ENCODE measurements at places on chromosomes 3 and 15. TPM values are rescaled to one million over a fixed set of nuclear protein-coding genes. Genes with fewer than 3 reads are reported as not detected.
A peak's percentile ranks its signal among the peaks of the same experiment; 100 is the strongest.

DNA sequence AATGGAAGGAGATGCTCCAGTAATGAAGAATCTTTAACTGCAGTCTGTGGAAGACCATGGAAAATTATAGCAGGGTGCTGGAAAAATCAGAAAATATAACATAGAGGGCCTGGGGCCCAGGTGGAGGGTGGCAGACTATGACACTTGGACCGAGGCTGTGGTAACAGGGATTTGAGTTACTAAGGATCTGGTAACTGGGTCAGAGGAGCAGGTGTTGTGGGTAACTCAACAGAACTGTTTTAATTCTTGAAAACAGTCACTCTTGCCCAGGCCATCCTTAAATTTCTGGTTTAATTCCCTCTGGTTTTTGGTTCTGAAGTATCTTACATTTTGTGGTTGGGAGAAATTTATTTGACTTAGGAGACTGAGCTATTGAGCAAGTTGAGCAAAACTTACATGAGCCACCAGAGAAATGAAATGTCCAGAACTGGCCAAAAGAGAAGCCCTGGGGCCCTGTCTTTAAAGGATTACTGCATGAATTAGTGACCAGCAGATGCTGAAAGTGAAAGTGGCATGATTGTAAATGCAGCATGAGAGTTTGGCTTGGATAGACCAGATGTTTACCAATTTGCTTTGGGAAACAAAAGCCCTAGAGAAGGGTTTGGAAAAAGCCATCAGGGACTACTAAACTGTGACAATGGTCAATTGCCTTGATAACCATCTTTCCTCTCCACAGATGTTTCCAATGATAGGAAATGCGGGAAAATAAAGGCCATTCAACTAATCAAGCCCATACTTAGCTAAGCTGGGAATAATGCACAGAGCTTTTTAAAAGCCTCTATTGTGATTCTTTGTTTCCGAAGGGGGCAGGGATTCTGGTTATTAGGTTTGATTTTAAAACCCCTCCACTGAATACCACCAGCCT, 374.9 kb upstream of the TGFBR2 start:
- DNase-seq = no peak

The CP gene
- polyA plus RNA-seq = 14.5 TPM

GRCh38 chr3:69079269-69080159, 651 bp downstream of the UBA3 start:
- DNase-seq = peak; percentile 74

The CLEC3B gene
- 451 TPM for polyA plus RNA-seq

The DNAJA4 gene
- 97.5 TPM for polyA plus RNA-seq

- DNase-seq = no peak
Measured at GRCh38 chr15:49331951-49332350, 91.1 kb upstream of the FGF7 start.

The TTC21A gene
- 2.0 TPM for polyA plus RNA-seq

GRCh38 chr3:41111011-41111410, 88.3 kb upstream of the CTNNB1 start:
- DNase-seq = no peak

- no peak for DNase-seq
Measured at GRCh38 chr15:87849181-87849580, 407.4 kb downstream of the NTRK3 start.

GRCh38 chr3:162139841-162140240, 643.2 kb downstream of the OTOL1 start:
- DNase-seq = no peak

DNA sequence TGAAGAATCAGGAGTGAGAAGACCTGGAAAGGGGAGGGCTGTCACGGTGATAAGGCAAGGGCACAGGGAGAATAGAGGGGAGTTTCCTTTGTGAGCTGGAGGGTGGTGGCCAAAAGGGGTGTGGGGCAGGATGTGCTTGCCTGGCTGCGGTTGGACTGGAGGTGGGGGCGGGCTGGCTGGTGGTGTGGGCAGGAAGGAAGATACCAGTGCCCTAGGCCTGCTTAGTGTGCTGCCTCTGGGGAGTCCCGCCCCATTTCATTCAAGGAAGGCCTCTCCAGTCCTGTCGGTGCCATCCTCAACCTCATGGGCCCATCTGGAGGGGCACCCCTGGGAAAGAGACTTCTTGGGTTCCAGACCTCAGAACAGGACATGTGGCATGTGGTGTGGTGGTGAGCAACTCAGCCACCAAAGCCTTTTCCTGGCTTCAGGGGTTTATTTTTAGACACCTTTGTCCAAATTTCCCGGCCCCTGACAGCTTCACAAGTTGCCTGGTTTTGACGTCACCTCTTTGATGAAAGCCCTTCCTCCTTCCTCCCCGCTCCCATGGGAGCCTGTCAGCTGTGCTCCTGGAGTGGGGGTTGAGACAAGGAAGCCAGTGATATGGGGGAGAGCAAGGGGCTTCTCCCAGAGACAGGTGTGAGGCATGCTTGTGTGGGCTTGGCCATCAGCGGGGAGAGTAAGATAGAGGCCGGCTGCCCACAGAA, 15.6 kb downstream of the TEX264 start:
- peak; percentile 85 for DNase-seq

GRCh38 chr3:31253782-31254181, 278.9 kb upstream of the STT3B start:
- DNase-seq = no peak

Measured in right cardiac atrium (tissue), 5 donors.